ENCODE measurements at places on chromosomes 11 and 22.

DNA sequence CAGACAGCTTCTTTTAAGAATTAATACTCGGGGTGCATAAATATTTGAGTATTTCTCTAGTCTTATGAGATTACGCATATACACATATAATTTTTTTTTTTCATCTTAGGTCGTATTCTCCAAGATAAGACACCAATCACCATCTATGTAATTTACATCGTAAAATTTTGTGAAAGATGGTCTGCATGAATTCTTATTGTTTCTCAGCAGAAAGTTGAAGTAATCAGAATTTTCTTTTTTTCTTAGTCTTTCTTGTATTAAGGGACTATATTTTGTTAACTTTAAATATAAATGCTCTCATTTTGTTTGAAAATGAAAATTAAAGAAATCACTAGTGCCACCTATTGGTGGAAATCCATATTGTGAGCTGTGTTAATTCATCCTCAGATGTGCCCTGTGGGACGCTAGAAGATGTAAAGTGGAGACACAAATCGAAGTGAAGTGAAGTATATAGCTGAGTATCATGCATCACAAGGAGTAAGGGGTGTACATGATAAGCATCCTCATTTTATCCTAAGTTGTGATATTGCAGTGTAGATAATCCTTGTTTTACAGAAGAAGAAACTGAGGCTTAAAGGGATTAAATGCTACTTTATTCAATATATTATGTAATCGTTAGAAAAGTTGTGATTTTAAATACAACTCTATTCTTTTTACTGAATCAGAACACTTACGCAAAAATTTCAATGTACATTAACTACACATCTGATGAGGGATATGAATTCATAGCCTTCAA is 2084.3 kb downstream of the LRRC4C start:
- peak; percentile 44 for DNase-seq

GRCh38 chr22:32177221-32177765 is 18.2 kb upstream of the C22orf42 start:
- no peak for DNase-seq

DNA sequence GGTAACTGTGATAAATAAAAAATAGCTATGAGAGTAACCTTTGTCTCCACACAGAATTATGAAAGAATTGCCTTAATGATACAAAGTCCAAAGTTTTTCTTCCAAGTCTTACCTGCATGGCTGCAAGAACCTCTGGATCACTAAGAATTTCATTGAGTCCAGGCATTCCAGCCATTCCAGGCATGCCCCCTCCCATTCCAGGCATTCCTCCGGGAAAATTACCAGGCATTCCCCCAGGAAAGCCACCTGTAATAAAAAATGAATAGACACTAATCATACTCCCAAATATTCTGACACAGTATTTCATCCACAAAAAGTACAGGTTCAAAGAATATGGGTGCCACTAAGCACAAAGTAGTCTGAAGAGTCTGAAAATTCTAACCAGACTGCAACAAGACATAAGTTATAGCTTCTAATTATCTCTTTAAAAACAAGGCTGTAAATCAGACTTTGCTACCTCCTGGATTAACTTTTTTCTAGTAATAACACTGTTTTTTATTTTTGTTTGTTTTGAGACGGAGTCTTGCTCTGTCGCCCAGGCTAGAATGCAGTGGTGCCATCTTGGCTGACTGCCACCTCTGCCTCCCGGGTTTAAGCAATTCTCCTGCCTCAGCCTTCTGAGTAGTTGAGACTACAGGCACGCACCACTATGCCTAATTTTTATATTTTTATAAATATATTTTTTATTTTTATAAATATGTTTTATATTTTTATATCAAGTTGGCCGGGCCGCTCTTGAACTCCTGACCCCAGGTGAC is 8.0 kb upstream of the SLC25A17 start:
- DNase-seq = no peak

DNA sequence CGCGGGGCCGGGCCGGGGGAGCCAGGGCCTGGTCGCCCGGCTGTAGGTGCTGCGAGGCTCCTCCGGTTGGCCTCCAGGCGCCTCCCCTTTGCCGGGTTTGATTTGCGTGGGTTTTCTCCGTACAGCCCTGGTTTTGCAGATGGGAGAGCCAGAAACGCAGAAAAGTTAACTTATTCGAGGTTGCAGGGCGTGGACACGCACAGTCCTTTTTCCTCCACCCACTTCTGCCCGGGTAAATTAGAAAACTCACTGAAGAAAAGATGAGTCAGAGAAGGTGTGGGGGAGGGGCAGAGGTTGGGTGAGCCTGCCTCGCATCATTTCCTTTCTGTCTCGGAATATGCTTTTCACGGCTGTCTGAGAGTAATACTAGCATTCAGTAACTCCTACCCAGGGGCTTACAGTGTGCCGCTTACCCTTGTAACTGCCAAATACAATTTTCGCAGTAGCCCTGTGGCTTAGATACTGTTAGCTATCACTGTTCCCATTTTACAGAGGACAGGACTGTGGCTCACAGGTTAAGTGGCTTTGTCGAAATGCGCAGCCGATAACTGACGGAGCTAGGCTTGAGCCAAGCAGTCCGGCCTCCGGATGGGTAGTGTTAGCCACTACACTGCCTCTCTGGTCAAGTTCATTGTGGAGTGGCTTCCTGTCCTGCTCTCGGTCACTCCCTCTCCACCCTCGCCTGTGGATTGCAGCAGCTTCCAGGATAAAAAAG is 812 bp downstream of the FADD start:
- peak; percentile 79 for DNase-seq

- DNase-seq = no peak
Measured at GRCh38 chr11:80388536-80388935, 947.7 kb upstream of the TENM4 start.

- no peak for DNase-seq
Measured at GRCh38 chr11:38491986-38492385, 1894.0 kb upstream of the RAG2 start.

GRCh38 chr11:2760196-2760871 is 60.5 kb upstream of the KCNQ1OT1 start:
- no peak for DNase-seq

- DNase-seq = no peak
Measured at GRCh38 chr22:39556970-39557841, 13.3 kb upstream of the CACNA1I start.

DNA sequence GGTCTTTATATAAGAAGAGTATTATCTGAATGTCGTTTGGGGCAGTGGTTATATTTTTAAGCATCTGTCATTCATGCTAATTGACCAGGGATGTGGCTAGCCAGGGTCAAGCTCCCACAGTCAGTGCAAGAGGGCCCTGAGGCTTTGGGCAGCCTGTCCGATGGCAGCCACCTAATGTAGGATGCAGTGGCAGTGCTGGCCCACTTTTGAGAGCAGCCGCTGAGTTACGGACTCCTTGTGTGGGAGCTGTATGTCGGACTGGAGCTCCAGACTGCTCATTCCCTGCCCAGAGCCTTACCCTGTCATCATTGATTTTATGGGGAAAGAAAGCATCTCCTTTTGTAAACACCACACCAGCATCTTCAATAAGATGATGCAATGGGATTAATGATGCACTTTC is 99.5 kb downstream of the SYT9 start:
- no peak for DNase-seq

- no peak for DNase-seq
Measured at GRCh38 chr11:29446132-29446531, 570.7 kb downstream of the KCNA4 start.

DNA sequence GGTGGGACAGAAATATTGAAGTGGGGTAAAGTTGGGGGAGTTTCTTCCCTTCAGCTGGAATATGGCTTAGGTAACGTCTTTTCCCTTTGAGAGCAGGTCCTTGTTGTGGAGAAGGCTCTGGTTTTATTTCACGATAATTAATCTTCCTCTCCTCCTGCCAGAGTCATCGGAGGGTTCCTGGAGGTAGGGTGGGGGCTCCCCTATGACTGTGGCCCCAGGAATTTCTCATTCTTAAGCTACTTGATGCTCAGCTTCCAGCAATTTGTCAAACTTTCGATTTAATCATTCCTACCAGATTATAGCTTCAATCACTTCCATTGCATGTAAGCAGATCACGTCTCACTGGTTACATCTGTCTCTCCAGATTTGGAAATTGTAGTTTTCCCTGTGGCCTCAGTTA is 242.8 kb upstream of the PLET1 start:
- no peak for DNase-seq

DNA sequence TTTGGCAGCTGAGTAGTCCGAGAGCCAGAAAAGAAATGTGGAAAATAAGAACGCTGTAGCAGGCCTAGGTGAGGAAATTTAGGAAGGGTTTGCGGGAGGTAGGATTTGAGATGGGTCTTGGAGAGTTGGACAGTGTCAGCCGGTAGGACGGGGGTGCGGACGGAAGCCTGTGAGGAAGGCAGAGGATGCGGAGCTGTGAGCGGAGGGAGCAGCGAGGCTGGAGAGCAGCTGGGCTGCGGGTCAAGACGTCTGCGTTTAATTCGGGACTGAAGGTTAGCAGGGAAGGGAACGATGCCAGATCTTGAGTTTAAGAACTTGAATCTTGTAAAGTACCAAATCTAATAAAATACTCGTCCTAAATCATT is 669 bp upstream of the TIGD3 start:
- no peak for DNase-seq

DNA sequence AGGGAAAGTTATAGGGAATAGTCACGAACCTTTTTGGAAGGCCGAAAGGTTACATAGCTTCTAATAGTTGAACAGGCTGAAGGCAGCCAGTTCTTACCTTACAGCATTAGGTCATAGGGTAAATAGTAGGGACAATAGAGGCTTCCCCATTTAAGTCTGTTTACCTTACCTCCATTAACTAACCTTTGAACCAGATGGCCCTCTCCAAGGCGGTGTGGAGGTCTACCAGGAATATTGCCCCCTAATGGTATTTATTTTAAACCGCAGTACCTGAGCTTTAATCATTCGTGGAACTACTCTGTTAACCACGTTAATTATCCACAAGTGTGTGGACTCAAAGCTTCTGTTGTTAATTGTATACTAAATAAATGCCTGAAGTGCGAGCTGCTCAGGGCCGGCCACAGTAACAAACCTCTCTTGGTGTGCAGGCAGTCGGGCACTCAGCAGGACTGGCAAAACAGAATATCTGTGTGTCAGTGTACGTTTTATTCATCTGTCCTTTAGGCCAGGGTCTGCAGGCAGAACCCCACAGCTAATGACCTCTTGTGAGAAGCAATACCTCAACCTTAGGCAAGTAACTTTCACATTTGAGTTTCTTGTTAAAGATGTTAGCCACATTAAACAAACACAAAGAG is 81.7 kb downstream of the PRCP start:
- DNase-seq = no peak

DNA sequence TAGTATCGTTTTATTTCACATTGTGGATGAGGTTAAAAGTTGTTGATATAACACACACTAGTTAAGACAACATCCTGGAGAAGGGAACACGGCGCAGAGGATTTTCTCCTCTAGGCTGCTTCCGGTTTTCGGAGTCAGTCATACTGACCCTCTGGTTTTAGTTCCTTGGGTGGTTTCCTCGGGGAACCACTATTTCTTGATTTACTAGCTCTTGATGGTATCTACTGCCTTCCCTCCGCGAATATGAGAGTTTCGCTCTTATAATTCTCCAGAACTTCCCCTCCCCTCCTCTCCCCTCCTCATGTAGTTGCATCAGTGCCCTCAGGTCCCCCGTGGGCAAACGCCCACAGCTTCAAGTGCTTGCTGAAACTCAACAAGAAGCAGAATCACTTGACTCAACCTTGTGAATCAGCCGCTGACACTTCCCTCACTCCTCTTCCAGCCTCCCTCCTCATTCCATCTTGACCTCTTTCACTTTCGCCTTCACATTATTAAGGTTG is 15.9 kb upstream of the APOBEC3A start:
- peak; percentile 30 for DNase-seq

- DNase-seq = no peak
Measured at GRCh38 chr22:19757985-19758895, 2.3 kb upstream of the TBX1 start.

DNA sequence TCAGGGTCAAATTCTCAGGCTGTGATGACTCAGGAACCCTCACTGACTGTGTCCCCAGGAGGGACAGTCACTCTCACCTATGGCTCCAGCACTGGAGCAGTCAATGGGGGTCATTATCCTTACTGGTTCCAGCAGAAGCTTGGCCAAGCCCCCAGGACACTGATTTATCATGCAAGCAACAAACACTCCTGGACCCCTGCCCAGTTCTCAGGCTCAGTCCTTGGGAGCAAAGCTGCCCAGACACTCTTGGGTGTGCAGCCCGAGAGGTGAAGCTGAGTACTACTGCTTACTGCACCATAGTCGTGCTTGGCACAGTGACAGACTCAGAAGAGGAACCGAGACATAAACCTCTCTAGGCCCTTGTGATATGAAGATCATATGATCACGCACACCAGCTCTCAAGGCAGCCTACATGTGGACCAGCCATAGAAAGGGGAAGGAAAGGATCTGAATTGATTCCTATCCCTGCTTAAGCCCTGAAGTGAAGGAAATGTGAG is 58.2 kb downstream of the ZNF280B start:
- peak; percentile 61 for DNase-seq

GRCh38 chr11:114147375-114148012 is 88.0 kb downstream of the ZBTB16 start:
- DNase-seq = no peak

- DNase-seq = no peak
Measured at GRCh38 chr11:71991494-71991893, 7.2 kb upstream of the IL18BP start.

DNA sequence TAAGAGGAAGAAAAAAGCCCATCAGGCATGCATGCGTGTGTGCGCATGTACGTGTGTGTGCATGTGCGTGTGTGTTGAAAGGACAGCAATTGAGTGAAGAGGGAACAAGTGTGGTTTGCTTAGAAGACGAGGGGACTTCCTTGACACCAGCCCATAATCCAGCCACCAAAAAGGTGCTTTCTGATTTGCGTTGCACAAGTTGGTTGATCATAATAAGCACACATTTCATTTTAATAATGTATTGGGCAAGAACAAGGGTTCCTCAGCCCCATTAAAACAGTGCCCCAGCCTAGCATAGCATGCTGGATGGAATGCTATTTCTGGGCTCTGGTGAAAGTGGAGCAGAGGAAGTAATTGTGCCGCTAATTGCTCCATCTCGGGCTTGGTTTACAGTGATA is 493.2 kb downstream of the MIAT start:
- DNase-seq = no peak

GRCh38 chr11:129331871-129332274 is 43.8 kb upstream of the BARX2 start:
- peak; percentile 74 for DNase-seq

DNA sequence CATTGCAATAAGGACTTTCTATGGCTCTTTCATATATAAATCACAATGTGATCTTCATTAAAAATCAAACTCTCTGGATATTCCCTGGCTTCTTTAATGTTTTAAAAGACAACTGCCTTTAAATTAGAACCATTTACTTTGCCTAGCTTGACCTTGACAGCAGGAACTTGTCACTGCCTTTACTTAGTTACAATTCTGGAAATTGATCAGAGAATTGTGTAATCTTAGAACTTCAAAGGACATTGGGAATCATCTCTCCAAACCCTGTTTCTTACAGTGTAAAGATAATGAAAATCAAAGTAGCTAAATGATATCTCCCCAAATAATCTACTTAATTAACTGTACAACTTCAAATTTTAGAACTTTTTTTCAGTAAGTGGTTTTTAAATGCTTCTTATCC is 517.6 kb upstream of the CCDC179 start:
- no peak for DNase-seq

- DNase-seq = no peak
Measured at GRCh38 chr22:39994566-39995392, at the start of gene FAM83F. Gene FAM83F, plus strand, starts transcription at chr22:39994954. Its CDS starts 89 bp downstream, at chr22:39995043.

Data from MM.1S (cell line).